ENCODE measurements at places on chromosomes 7 and 10.

DNA sequence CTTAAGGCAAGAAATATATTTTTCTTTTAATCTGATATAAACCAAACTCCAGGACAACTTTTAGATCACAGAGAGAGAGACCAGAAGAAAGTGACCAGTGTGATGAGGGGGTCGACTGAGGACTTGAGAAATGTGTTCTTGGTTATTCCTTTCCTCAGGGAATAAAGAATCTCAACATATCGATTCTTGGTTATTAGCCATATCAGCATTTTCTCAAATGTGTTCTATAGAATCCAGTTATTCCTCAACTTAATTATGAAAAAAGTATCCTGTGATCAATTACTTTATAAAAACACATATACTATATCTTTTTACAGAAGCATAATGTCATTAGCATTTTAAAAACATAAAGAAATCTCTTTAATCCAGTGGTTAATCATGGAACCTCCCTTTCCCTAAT, 222.1 kb upstream of the FAM3C start:
- no peak for DNase-seq

DNA sequence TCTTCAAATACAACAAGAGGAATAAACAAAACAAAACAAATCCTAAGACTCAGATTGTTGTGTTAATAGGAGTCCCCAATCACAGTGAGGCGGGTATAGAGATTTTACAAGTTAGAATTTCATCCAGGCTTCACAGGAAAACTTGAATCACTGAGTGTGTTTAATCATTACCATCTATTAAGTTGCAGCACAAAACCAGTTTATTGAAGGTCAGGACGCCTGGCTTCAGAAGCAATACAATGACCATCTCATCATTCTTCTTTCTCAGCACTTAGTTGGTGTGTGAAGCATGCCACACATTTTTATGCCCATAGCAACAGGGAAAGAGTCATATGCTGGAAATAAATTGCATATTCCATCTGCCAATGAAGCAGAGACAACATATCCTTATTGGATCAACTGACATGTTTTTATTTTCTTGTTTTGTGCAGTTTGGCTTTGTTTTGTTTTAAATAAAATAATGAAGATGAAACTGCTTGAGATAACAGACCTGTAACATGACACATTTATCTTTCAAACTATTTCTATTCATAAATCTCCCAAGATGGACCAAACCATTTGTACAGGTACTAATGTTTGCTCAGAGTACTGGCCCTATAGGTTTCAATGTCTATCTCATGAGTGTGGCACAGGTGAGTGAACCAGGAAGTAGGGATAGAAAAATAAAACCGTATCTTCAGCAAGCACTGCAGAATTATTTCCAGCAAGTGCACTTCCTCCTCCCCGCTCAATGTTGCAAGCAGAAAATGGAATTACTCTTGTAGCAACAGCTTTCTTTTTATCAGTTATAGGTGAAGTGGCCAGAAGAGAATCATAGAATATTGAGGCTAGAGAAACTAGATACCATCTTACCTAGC, 40.4 kb downstream of the TAC1 start:
- no peak for DNase-seq

GRCh38 chr10:119333146-119333792, 125.9 kb downstream of the GRK5 start:
- DNase-seq = no peak

- DNase-seq = no peak
Measured at GRCh38 chr7:9124320-9124719, 690.9 kb downstream of the NXPH1 start.

DNA sequence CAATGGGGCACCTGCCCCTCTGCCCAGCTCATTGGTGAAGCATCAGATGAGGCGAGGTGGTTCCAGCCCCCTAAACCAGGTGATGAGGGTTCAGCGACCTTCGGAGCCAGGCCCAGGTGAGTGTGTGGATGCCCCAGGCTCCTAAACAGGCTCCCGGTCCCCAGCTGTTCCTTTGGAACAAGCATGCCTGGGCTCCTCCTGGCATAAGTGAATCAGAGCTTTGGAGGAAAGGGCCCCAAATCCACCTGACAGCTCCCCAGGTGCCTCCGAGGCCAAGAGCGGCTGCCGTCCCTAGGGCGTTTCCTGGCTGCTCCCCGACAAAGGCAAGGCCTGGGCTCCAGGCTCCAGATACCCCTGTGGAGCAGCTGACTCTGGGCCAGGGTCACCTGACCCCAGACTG, 61.3 kb downstream of the YKT6 start:
- DNase-seq = no peak

- no peak for DNase-seq
Measured at GRCh38 chr10:96622013-96622787, 35.4 kb upstream of the TM9SF3 start.

Data from CD4-positive, alpha-beta T cell treated with Interleukin-1 beta for 1 hour (primary cell).